ENCODE measurements at places on chromosomes 16 and 17. TPM values are rescaled to one million over a fixed set of nuclear protein-coding genes. Genes with fewer than 3 reads are reported as not detected.

TBC1D3E gene
- total RNA-seq = not detected

ARL5C gene
- 0.31 TPM for total RNA-seq

PRSS27 gene
- 0.75 TPM for total RNA-seq

DNA sequence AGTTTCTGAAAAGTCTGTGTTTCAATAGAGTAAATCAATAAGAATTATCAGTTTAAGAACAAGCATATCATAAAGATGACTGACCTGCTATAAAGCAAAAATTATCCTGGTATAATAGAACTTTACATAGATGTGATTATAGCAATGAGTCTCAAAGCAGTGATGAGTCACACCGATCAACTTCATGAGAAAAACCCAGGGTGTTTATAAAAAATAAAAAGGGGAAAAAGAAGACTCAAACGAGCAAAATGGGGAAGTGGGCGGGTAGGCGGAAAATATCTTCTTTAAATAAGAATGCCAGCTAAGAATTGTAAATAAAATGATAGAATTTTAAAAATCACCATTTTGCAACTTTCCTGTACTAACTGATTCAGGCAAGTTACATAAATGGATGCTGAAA, 46.8 kb downstream of the BRIP1 start:
- DNase-seq = peak; percentile 20
- H3K27ac ChIP-seq = no peak overlapping the region
- H3K36me3 ChIP-seq = no peaks in the 10 kb centered on the region
- H3K4me1 ChIP-seq = no peaks in the 10 kb centered on the region
- H3K27me3 ChIP-seq = no peaks in the 10 kb centered on the region

GRCh38 chr17:70115126-70115525, 40.1 kb downstream of the KCNJ16 start:
- H3K4me3 ChIP-seq = no peak overlapping the region
- peaks cover 2% of the 10 kb centered on the region for H3K4me1 ChIP-seq
- no peaks in the 10 kb centered on the region for H3K27me3 ChIP-seq
- H3K27ac ChIP-seq = no peak overlapping the region

DNA sequence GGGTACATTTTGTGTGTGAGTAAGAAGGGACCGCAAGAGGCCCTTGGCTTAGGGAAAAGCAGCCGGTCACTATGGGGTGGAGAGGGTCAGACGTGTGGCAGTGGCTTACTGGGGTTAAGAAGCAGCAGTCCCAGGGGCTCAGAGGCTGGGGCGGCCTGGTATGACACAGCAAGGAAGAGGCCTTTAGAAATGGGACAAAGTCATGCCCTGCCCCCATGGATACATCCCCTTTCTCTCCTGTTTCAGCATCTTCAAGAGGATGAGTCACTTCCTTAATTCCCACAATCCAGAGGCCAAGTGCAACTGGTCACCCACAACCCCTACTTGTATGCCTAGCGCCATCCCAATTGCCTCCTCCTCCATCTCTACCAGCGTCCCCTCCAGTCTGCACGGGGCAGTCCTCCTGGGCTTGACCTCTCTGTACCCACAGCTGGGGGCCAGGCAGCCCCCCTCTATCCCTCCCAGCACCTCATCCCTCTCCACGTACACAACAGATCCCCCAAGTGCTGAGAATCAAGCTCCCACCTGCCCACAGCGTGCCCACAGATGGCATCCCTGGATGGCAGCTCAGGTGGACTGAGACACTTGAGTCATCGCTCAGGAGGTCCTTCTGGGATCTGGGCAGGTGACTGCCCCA, 6.9 kb upstream of the EFTUD2 start:
- no peak overlapping the region for H3K27ac ChIP-seq
- DNase-seq = no peak
- peaks cover 10% of the 10 kb centered on the region for H3K27me3 ChIP-seq
- H3K4me1 ChIP-seq = peaks cover 71% of the 10 kb centered on the region
- H3K4me3 ChIP-seq = no peak overlapping the region
- no peaks in the 10 kb centered on the region for H3K36me3 ChIP-seq

DNA sequence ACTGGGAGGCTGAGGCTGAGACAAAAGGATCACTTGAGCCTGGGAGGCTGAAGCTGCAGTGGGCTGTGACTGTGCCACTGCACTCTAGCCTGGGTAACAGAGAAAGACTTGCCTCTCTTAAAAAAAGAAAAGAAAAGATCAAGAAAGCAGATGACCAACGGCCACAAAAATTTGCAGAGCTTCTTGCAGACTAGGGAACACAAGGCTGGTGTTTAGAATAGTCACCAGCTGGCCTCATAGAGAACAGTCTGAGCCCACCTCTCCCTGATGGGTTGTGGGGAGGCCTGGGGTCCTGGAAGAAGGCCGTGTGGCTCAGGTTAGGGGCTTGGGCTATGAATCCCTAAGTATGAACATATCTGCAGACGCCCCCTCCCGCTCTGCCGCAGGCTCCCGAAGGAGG, 73.7 kb upstream of the MED9 start:
- no peak overlapping the region for H3K4me3 ChIP-seq
- H3K36me3 ChIP-seq = no peaks in the 10 kb centered on the region
- no peak overlapping the region for H3K27ac ChIP-seq

- no peaks in the 10 kb centered on the region for H3K36me3 ChIP-seq
- H3K27ac ChIP-seq = peak overlapping the region; percentile 8
- H3K27me3 ChIP-seq = peaks cover 22% of the 10 kb centered on the region
- peak; percentile 83 for DNase-seq
- peaks cover 60% of the 10 kb centered on the region for H3K4me1 ChIP-seq
Measured at GRCh38 chr17:50831471-50831928, 3.9 kb upstream of the WFIKKN2 start.

- peaks cover 67% of the 10 kb centered on the region for H3K36me3 ChIP-seq
- no peaks in the 10 kb centered on the region for H3K27me3 ChIP-seq
- no peak overlapping the region for H3K27ac ChIP-seq
- H3K4me3 ChIP-seq = no peak overlapping the region
Measured at GRCh38 chr17:44878627-44879221, 20.5 kb downstream of the EFTUD2 start.

- H3K36me3 ChIP-seq = peaks cover 44% of the 10 kb centered on the region
- no peak for DNase-seq
- no peak overlapping the region for H3K4me3 ChIP-seq
- no peak overlapping the region for H3K27ac ChIP-seq
- no peaks in the 10 kb centered on the region for H3K27me3 ChIP-seq
Measured at GRCh38 chr16:22232277-22233036, 26.4 kb downstream of the EEF2K start.

Data from muscle of leg (tissue), 16 donors.